ENCODE measurements at places on chromosomes 5 and 9.
A peak's percentile ranks its signal among the peaks of the same experiment; 100 is the strongest.

- DNase-seq: no peak
Measured at GRCh38 chr5:51908215-51908614, 525.0 kb downstream of the ISL1 start.

- no peak for DNase-seq
Measured at GRCh38 chr5:76657683-76658311, 34.6 kb upstream of the F2RL2 start.

GRCh38 chr5:15452781-15453180 is 47.2 kb upstream of the FBXL7 start:
- DNase-seq: no peak

DNA sequence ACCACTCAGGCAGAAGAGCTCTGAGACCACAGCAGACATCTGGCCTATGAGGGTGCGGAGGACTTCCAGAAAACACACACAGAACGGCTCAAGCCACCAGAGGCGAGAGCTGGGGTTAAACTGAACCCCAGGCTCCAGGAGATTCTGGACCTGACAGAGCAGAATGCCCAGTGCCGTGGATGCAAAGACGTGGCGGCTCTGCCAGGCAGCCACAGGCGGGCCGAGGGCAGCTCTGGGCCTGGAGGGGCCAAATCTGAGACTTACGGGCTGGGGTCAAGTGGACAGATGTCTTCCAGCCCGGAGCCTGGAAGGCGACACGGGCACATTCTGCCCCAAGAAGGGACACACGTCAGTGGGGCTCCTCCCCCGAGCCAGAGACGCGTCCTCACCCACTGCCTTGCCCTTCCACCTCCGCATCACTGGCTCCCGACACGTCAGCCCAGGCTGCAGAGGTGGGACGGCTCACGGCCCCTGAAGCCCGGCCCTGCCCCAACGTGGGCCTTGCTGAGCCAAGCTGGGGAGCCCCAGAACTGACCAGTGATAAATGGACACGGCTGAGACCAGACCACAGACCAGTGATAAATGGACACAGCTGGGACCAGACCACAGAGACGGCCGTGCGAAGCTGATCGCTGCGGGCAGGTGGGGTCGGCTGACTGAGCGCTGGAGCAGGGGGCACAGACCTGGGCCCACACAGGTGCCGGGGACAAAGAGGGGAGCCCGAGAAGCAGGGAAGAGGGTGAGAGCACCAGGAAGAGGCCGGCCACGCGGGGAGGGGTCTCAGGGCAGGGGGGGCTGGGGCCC is 40.9 kb upstream of the NSMF start:
- no peak for DNase-seq

DNA sequence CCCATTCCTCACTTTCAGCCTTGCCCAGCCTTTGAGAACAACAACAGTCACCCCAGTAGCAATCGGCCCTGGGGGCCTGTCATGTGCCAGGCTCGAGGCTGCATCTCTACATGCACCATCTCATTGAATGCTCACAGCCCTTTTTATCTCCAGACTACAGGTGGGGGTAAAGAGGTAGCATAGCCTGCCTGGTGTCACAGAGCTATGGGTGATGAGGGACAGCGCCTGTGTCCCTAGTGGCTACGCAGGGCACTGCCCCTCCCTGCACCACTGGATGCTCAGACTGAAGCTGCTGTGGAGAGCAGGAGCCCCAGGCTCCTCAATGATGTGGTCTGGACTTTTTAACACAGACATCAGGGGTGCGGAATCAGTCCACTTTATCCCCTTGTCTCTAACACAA is 2.8 kb downstream of the CAMK2A start:
- DNase-seq: no peak

DNA sequence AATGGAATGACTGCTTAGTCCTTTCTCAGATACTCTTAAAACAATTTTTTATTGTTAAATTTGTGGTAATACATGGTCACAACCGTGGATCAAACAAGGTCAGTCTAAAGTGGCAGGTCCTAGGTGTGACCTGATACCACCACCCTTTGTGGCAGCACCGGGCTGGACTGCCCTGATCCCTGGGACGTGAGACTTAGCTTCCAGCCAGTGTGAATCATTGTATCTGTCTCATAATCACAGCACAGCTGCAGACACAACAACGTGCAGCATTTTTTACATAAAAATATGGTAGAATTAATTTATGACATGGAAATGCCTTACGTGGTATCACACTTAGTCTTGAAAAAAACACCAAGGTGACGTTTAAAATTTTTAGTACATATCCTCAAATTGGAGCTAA is 7.8 kb downstream of the TOR1B start:
- no peak for DNase-seq

DNA sequence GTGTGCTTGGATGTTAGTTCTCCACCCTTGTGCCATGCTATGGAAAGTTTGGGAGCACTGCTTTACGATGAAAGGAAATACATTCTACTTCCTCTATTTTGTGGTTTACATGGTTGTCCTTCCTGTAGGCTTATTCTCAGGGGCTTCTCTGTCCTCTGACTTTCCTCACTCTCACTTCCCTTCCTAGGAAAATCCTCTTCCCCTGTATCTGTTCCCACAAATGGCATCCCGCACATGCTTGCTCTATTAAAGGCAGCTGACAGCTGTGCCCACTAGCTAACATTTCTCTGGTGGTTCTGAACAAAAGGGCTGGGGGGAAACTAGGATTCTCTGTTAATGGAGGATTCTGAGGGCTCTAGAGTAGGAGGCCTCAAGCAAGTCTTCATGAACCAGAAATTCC is 52.4 kb downstream of the FAM170A start:
- DNase-seq: no peak

DNA sequence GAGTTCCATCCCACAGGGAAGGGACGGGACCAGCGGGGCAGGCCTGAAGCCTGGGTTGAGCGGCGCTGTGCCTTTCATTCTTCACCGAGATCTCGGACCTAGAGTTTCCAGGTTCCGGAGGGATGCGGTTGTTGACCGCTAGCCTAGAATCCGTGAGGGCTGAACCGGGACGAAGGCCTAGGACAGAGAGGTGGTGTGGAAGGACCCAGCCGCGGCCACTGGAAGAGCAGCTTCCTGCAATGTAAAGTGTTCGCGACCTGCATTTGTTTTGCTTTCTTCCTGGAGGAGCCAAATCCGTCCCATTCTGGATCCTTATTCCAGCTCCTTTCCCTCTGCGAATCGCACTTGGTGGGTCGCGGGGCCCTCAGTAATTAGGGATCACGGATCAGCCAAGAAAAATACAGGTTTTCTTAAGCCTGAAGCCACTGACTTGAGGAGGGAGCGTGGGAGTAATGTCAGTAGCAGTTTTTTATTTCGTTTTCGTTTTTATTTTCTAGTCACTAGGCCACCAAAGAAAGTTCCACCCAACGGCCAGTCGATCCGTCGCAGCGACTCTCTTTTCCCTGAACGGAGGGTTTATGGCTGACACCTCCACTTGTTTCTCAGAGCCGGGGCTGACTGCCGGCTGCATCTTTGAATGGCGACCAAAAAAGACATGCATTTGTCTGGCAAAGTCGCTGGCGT is 48.6 kb downstream of the ANXA2R start:
- peak; percentile 24 for DNase-seq

DNA sequence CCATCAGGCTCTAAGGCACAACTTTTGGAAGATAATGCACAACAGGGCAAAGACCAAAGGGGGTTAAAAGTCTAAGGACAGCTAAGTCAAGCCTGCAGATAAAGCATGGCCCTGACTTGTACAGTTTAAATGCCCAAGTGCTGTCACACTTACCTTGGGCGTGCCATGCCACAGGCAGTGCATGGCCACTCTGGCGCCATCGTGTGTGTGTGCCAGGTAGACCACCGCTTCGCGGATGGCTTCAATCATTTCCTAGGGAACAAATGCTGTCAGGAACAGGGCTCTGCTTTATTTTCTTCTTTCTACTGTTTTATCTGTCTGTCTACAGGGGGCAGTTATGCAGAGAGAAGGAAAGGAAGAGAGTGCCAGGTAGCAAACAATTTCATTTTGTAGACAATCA is 19.3 kb downstream of the PUM3 start:
- no peak for DNase-seq
